ENCODE measurements at places on chromosomes 12 and 14. TPM values are rescaled to one million over a fixed set of nuclear protein-coding genes. Genes with fewer than 3 reads are reported as not detected.

Gene CLEC1B
- not detected for total RNA-seq

Gene FOXA1
- total RNA-seq, result not detected

Gene TPPP2
- not detected for total RNA-seq

Gene MGST1
- 261 TPM for total RNA-seq

Gene FCF1
- total RNA-seq, result 8.1 TPM

Gene KRT78
- total RNA-seq, result not detected

Gene TMEM260
- 14.6 TPM for total RNA-seq

Gene GPR135
- 1.1 TPM for total RNA-seq

Gene AKT1
- total RNA-seq, result 115 TPM

Gene ZDHHC17
- total RNA-seq, result 15.4 TPM

Gene AHNAK2
- total RNA-seq, result 28.5 TPM

Gene CCDC177
- total RNA-seq, result 0.54 TPM

Gene TPH2
- not detected for total RNA-seq

Gene CRIP1
- total RNA-seq, result 2.9 TPM

Gene TAS2R42
- total RNA-seq, result not detected

Data from cardiac atrium fibroblast (primary cell).